ENCODE measurements at places on chromosomes 16 and 17.

- no peak for DNase-seq
These were observed 283.7 kb downstream of the CPPED1 start for GRCh38 chr16:12519986-12520385.

DNA sequence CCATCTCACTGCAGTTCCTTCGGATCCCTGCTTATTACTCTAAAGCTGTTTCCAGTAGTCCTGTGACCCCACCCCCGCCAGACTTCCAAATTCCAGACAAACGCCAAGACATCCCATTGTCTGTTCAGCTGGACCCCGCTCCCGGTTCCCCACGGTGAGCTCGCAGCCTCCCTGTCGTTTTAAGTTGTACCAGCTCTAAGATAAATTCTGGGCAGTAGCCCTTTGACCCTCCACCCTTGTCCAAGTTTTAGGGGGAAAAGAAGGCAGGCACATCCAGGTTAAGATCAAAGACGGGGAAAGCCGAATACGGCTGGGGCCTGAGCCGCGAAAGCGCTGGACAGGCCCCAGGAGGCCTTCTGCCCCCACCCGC lies 589 bp downstream of the ARL6IP1 start:
- no peak for DNase-seq

GRCh38 chr16:6891496-6891895 lies 441.1 kb upstream of the RBFOX1 start:
- no peak for DNase-seq

GRCh38 chr16:85750146-85750826 lies 610 bp downstream of the C16orf74 start:
- DNase-seq, result no peak

DNA sequence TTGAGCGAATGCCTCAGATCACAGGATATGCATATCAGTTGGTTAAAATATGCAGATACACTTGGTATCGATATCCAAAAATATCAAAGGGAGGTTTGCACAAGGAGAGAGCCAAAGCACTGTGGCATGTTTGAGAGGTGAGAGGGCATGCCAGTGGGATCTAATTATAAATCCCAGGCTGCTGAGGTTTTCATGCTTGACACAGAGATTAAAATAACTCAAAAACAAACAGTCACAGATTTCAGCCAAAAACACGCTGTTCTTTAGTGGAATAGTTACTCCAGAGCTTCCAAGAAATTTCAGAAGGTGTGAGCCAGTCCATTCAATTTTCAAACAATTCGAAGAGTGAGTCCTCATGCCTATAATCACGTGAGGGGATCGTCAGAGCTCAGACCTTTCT lies 477.9 kb downstream of the SOX9 start:
- no peak for DNase-seq

DNA sequence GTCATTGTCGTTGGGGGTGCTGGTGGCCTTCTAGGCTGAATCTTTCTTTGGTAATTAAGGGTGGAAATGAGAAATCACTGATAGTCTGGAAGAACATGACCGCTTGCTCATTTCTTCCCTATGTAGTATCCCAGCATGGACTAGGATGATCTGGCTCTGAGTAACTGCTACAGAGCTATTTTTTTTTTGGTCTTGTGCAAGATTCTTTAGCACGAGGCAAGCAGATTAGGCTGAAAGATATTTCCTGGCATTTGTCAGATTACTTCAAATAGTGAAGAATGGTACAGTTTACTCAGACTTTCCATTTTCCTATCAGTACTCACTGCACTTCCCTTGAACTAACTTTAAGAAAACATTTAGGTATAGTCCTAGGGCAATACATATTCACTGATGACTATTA lies 89.0 kb downstream of the SYCE1L start:
- no peak for DNase-seq

GRCh38 chr17:20975566-20975965 lies 67.2 kb downstream of the USP22 start:
- DNase-seq, result no peak

GRCh38 chr16:51419768-51420167 lies 268.7 kb upstream of the SALL1 start:
- no peak for DNase-seq

GRCh38 chr16:78096386-78096785 lies 3.1 kb upstream of the WWOX start:
- no peak for DNase-seq

All from CD8-positive, alpha-beta memory T cell (primary cell).